Chondrocyte (in vitro differentiated cells): ENCODE measurements at places on chromosomes 1 and 21. TPM values are rescaled to one million over a fixed set of nuclear protein-coding genes. Genes with fewer than 3 reads are reported as not detected.

DNA sequence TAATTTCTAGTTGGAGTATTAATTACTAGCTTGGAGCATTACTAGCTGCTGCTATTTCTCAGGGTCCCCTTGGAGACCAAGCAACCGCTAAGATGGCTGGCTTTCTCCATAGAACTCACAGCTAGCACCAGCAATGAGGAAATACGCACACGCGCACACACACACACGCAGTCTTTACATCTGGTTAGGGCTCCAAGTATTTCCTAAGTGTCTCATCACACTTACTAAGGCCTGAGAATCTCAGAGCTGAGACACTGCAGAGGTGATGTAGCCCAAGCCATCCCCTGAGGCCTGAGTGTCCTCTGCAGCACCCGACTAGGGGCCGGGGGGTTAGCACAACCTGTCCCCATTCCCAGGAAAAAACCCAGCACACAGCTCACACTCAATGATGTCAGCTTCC, 42.5 kb downstream of the ITPKB start:
- DNase-seq = no peak

DNA sequence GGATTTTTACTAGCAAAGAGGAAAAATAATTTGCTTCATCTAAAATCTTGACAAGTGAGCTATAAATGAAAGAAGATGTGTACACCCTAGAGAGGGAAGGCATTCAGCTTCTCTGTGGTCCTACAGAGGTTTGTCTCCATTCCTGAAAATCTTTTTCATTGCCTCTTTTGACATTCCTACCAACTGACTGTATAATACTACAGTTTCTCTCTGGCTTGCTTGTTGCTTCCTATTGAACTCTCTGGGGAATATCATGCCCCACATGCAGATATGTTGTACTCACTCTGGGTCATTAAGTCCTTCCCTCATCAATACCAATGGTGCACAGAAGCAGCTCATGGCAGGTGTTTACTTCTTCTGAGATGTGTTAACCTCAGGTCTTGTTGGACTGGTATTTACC, 371.2 kb upstream of the PLXNA2 start:
- no peak for DNase-seq

DNA sequence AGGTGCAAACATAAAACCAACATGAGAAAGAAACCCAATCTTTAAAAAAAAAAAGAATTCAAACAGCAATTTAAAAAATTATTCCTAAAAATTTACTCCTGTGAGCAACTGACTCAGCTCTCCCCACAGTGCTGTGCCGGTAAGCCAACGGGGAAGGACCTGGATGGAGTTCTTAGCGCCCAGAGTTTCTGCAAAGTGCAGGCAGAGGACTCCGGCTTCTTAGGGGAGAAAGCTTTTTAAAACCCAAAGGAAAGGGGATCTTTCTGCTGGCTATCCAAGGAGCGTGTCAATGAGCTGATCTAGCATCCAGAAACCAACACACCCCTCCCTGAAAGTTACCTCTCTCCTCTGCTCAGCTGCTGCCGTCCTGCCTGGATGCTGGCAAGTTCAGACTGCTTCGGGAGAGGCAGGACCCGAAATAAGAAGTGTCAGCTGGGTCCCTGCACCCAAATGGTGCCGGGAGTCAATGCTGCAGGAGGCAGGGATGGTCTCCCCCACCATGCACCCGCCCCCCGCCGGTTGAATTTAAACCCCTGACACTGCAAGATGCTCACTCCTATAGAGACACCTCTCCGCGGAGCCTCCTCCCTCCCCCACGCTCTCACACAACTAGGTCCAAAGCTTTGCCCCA, 32.2 kb upstream of the H6PD start:
- no peak for DNase-seq

DNA sequence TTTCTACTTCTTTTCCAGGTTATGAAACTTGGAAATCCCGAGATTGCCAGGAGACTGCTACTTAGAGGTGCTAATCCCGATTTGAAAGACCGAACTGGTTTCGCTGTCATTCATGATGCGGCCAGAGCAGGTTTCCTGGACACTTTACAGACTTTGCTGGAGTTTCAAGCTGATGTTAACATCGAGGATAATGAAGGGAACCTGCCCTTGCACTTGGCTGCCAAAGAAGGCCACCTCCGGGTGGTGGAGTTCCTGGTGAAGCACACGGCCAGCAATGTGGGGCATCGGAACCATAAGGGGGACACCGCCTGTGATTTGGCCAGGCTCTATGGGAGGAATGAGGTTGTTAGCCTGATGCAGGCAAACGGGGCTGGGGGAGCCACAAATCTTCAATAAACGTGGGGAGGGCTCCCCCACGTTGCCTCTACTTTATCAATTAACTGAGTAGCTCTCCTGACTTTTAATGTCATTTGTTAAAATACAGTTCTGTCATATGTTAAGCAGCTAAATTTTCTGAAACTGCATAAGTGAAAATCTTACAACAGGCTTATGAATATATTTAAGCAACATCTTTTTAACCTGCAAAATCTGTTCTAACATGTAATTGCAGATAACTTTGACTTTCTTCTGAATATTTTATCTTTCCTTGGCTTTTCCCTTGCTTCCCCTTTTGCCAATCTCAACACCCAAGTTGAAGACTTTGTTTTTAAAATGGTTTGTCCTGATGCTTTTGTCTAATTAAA, 4.0 kb downstream of the CDKN2C start:
- DNase-seq = no peak

GRCh38 chr1:221915764-221916163, 173.9 kb upstream of the DUSP10 start:
- DNase-seq = no peak

DNA sequence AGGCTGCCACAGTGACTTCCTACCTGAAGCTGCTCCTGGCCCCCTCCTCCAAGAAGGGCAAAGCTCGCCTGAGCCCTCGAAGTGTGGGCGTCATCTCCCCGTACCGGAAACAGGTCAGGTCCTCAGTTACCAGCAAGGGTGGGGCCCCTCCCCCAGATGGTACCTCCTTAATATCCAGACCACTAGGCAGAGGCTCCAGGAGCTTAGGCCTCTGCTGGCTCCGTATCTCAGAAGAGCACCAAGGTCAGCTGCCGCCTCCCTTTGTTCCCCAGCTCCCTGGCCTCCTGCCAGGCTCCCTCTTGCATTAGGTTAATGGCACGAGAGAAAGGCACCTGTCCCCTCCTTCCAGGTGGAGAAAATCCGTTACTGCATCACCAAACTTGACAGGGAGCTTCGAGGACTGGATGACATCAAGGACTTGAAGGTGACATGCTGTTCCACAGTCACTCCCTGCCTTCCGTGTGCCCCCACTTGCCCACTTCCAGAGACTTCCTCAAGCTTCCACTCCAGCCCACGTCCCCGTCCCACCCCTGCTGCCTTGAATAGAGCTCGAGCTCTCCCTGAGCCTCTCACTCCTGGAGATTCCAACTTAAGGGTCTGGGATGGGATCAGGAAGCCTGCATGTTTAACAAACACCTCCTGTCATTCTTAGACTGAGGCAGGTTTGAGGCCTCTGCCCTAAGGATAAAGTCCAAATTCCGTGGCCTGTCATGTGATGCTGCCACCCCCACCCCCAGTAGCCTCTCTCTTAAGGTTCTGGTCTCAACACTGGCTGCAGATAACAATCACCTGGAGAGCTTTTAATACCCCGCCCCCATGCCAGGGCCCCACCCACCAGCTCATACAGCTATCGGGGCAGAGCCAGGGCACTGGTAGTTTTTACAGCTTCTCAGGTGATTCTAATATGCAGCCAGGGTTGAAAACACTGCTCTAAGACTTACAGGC, 8.3 kb downstream of the RHOC start:
- DNase-seq = no peak

- DNase-seq = no peak
Measured at GRCh38 chr21:28734522-28735175, 258.0 kb downstream of the LTN1 start.

GRCh38 chr1:184255560-184255959, 131.3 kb upstream of the C1orf21 start:
- DNase-seq = no peak

GRCh38 chr1:167209044-167209443, 11.6 kb upstream of the POU2F1 start:
- no peak for DNase-seq

GRCh38 chr1:36384542-36385409, 948 bp downstream of the STK40 start:
- DNase-seq = no peak

DNA sequence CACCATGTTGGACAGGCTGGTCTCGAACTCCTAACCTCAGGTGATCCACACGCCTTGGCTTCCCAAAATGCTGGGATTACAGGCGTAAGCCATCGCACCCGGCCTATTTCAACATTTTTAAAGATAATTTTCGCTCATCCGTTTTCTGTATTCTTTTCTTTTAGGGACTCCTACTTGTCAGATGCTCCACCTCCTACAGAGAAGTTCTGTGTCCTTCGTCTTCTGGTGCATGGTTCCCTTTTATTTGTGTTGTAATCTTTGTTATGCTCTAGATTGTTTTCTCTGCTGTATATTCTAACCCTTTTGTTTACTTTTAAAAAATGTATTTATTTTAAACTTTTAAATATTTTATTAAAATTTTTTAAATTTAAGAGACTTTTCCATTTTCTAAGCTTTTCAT, 28.4 kb downstream of the CLDN14 start:
- no peak for DNase-seq

- DNase-seq = no peak
Measured at GRCh38 chr1:156692925-156693847, 12.2 kb downstream of the CRABP2 start.

Gene KRTAP19-1
- total RNA-seq = not detected in 3 replicates

Gene CSF3R
- not detected in 3 replicates for total RNA-seq

Gene PCSK9
- 0.41 to 0.60 TPM (median 0.53 TPM) in 3 replicates for total RNA-seq

Gene UBE2U
- total RNA-seq = 0.27 TPM in 1 of 3 replicates, not detected in the others

Gene IGFN1
- total RNA-seq = 0.24 to 1.9 TPM (median 1.6 TPM) in 3 replicates

Gene PTPN7
- total RNA-seq = not detected in 3 replicates

Gene TMPRSS15
- total RNA-seq = 0.97 TPM in 1 of 3 replicates, not detected in the others

Gene GPX7
- 43.7 to 83.8 TPM (median 82.9 TPM) in 3 replicates for total RNA-seq

Gene TTC39A
- 1.4 to 4.0 TPM (median 2.3 TPM) in 3 replicates for total RNA-seq
